ENCODE measurements at places on chromosomes 16 and 17. TPM values are rescaled to one million over a fixed set of nuclear protein-coding genes. Genes with fewer than 3 reads are reported as not detected.

Gene FZD2
- not detected for total RNA-seq

Gene METTL2A
- 10.4 TPM for total RNA-seq

Gene LRRC37A2
- total RNA-seq: 74.3 TPM

Gene RIPOR1
- 16.6 TPM for total RNA-seq

Gene DPEP1
- total RNA-seq: not detected

DNA sequence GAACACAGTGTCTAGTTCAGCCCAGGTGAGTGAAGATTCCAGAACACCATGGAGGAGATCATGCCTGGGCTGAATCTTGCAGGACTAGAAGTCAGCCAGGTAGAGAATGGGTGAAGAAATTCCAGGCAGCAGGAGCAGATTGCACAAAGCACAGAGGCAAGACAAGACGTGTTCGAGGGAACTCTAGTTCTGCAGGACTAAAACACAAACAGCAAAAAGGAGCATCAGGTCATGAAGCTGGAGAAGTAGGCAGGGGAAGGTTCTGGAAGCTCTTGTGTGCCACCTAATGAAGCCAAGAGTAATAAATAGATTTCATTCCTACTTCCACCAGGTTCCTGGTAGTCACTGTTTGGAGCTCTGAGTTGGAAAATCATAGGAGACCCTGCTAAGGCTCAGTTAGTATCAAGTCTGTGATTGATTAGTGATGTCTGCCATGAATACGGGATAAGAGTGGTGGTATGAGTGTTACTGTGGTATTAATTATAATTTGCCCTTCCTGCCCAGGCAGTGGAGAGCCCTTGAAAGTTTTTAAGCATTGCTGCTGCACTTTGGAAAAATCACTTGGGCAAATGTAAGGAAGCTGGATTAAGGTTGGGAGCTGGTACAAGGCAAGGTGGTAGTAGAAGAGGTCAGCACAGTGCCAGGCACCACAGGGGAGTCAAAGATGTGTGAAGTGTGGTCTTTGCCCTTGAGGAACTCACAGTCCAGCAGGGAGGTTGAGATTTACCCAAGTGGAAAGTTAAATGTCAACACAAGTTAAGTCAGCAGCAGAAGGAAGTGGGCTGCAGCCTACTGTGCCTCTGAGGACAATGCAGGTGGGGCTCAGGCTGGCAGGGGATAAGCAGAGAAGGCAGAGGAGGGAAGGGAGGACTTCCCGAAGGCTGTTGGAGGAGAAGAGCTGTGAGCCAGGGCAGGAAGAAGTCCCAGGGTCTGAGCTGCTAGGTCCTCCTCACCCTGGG lies 13.5 kb upstream of the FOXN1 start:
- DNase-seq: no peak

- DNase-seq: no peak
These were observed 81.1 kb downstream of the CACNG1 start for GRCh38 chr17:67125417-67125816.

- DNase-seq: no peak
These were observed 102.9 kb upstream of the NPEPPS start for GRCh38 chr17:47427985-47428384.

DNA sequence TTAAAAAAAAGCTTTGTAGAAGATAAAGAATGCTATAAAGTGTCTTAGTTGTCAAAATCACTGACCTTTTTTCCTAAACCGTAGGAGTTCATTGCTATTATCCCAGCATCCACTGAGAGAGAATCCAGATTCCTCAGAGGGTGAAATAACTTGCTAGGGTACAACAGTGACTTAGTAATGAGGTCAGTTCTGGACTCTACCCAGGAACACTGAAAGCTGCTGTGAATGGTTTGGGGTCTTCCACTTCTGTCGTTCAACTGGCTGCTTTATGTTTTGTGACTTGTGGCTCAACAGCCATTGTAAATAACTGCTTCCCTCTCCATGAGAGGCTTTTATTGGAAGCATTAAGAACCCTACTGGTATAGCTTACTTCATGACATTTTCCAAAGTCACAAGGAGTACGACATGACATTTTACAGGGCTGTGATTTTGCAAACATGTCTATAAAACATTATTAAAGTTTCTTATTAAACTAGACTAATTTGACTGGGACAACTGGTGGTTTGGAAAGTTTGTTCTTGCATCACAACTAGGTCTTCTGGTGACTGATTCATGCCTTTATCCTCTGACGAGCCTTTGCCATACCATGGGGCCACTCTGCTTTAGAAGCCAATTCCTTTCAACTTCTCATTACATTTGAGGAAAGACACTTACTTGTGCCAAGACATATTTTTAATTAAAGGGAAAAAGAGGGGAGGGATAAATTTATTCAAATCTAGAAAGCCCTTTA lies 92.2 kb upstream of the CDH11 start:
- no peak for DNase-seq

GRCh38 chr17:33889040-33889439 lies 366.0 kb upstream of the CCL2 start:
- no peak for DNase-seq

DNA sequence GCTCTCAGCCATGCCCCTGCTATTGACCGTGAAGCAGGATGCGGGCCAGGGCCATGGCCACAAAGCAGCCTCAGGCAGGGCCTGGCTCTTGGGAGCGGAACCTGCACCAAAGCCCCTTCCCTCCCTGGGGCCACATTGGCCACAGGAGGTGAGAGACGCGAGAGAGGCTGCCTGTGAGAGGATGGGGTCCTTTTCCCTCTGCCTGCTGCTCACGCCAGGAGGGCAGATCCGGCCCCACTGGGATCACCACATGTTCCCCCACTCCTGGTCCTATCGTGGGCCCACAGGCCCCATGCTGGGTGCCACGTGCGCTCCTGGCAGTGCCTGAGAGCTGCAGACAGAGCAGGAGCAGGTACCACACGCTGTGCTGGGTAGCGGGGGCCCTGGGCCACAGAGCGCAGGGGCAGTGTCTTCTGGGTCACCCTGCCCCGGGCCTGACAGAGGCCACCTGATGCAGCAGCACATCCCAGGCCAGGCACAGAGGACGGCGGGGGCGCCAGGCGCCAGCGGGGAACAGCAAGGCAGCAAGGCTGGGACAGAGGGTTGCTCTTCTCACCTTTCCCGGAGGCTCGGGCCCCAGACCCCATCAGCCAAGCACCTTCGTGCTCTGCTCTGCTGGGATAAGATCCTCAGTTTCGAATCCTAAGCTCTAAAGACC lies 9.2 kb upstream of the NUDT16L1 start:
- DNase-seq: no peak

GRCh38 chr17:50850640-50851039 lies 15.3 kb downstream of the WFIKKN2 start:
- no peak for DNase-seq

GRCh38 chr16:65038100-65038499 lies 83.8 kb downstream of the CDH11 start:
- no peak for DNase-seq

DNA sequence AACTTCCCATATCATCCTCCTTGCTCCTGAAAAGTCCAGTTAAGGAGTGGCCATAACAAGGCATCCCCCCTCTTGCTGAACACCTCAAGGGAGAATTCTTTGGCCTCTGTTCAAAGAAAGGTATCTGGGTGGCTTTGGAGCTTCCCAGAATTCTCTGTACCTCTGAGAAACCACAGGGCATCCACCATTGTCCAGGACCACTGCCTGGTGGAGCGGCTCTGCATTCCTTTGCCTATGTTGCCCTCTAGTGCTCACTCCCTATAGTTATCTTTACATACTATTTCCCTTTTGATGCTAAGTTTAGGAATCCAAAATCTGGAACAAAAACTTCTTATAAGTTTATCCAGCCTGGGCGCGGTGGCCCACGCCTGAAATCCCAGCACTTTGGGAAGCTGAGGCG lies 30.3 kb downstream of the CHD9NB start:
- peak; percentile 4 for DNase-seq
